Activated CD8-positive, alpha-beta T cell treated with anti-CD3 and anti-CD28 coated beads for 36 hours (primary cell): ENCODE measurements at places on chromosomes 16 and 17. TPM values are rescaled to one million over a fixed set of nuclear protein-coding genes. Genes with fewer than 3 reads are reported as not detected.
A peak's percentile ranks its signal among the peaks of the same experiment; 100 is the strongest.

Gene ARL5C
- not detected for total RNA-seq

Gene OR4D2
- total RNA-seq: not detected

- peak; percentile 68 for DNase-seq
These were observed 805 bp upstream of the C16orf95 start for GRCh38 chr16:87317750-87318644.

DNA sequence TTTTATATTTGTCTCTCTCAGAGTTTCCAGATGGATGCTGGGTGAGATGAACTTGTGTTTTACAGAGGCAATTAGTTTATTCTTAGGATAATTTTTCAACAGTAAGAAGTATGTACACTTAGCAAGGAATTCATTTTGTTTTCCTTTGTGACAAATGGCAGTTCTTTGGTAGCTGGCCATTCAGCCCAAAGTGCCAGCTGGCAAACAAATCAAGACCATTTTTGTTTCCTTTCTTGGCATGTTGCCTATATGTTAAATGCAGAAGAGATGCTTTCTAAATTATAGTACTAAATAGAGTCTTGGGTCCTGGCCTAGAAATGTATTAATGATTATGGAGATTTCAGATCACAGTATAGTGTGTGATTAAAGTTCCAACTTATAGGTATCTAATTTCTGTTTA lies 337.1 kb downstream of the CNTNAP4 start:
- no peak for DNase-seq

DNA sequence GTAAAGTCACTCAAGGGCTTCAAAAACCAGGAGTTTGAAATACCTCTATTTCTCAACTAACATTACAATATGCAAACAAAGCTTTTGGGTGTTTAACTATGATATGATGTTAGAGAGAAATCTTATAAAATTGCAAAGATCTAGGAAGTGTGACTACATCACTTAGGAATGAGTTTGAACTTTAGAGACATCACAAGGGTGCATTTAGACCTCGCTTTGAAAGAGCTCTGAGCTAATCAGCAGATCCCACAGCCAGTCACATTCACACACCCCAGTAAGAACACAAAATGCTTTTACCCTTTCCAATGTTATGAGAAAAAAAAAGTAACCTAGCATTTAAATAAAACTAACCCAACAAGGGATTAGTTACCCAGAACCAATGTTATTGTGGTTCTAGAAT lies 45.2 kb downstream of the HYDIN start:
- DNase-seq: no peak

DNA sequence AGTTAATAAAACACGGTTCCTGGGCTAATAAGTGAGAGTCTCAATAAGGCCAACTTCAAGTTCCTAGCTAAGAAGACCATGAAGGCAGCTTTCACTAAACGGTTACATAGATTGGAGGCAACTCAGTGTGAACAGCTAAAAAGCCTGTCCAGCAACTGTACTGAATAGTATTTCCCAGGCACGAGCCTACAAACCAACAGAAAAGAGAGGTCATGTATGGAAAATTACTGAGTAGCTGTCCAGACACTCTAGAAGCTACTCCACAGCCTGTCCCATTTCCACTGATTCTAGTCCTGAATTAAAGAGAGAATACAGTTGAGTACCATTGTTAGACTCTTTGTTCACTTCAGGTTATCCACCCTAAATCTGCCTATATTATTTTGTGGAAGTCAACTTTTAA lies 36.5 kb upstream of the C17orf78 start:
- no peak for DNase-seq

DNA sequence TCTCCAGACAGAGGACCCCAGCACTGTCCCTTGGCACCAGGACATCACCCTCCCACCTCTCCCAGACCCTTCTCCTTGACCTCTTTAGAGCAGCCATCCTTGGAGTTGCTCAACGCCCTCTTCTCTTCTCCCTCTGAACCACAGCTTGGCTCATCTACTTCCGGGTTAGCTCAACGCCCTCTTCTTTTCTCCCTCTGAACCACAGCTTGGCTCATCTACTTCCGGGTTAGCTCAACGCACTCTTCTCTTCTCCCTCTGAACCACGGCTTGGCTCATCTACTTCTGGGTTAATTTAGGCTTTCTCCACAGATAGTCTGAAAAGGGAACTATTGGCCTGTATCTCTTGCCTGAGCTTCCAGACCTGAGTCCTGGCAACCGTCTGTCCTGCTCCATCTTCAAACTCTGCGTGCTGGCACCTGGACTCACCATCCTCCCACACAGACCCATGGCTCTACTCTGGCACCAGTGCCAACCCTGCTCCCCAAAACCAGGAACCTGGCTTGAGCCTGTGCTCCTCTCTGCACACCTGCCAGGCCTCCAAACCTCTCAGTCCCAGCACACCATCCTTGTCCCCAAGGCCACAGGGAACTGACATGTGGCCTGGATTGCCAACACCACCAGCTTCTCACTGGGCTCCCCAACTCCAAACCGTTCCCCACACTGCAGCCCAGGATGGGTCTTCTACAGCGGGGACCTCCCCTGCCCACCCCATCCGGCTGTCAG lies 25.3 kb upstream of the FAAP100 start:
- DNase-seq: no peak

- no peak for DNase-seq
These were observed 208.9 kb downstream of the CDH13 start for GRCh38 chr16:82835487-82836155.
